ENCODE measurements at places on chromosomes 2 and 18.
A peak's percentile ranks its signal among the peaks of the same experiment; 100 is the strongest.

GRCh38 chr2:46390901-46391395 lies 88.4 kb upstream of the TMEM247 start:
- DNase-seq, result no peak

DNA sequence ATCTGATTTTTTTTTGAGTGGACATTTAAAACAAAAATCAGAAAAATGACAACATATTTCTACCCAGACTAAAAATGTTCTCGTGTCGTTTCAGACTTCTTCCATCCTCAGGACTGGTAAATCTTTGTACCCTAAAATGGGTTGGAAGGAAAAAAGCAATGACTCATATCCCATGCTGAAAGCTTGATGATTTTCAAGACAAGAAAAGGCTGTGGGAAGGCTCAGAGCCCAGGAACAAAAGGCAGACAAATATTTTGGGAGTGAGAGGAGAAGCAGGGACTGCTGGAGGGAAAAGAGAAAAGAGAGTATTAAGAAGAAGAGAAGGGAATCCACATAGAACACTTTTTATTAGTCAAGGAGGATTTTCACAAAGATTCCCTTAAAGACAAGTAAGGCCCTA lies 77.1 kb upstream of the CTAGE1 start:
- no peak for DNase-seq

DNA sequence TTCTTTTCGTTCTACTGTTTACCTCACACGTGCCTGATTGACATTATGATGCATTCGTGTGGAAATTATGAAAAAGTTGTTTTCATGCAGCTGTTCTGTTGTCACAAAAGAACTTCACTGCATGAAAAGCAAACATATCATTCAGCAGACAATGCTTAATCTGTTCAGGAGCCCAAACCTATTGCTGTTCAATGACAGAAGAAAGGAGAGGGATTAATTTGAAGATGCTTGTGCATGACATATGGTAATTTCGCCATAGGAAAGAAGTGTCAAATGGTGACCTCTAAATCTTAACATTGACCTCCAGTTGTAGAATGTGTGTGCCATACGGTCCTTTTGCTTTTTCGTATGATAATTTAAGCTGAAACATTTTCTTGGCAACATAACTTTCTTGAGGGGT lies 124.5 kb downstream of the WDR7 start:
- peak; percentile 60 for DNase-seq

DNA sequence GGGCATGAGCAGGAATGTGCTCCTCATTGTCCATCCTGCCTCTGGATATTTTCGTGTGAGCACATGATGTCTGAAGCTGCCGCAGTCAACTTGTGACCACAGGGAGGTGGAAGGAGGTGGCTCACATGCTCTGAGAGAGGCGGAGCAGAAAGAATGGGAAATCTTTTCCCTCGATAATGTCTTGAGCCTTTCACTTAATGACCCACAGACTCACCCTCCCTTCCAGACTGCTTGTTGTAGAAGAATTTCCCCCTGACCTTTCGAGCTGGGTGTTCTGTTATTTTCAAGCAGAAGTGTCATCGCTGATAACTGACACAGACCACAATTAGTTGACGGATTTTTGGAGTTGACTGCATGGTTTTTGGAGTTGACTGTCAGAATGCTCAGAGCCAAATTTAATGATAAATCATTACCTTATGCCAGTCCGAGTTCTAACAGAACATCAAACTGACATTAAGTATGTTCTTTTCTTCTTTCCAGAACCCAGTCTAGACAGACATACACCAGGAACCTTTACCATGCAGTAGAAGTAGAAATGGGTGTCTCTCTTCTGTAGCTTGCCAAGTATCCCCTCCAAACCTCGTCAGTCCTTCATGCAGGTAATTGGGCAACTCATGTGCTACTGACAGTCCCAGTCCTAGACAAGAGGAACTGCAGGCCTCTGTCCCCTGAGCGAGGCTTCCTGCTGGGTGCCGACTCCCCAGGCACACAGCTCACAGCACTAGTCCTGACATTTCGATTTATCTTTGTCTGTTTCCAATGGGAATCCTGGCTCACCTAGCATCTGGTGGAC lies 29.4 kb upstream of the RTTN start:
- DNase-seq, result no peak

- DNase-seq, result peak; percentile 74
Measured at GRCh38 chr2:86807468-86808275, 17.0 kb upstream of the CD8A start.

GRCh38 chr2:209694748-209695147 lies 76.9 kb upstream of the UNC80 start:
- no peak for DNase-seq

- no peak for DNase-seq
Measured at GRCh38 chr2:106159866-106160785, 34.0 kb downstream of the UXS1 start.

DNA sequence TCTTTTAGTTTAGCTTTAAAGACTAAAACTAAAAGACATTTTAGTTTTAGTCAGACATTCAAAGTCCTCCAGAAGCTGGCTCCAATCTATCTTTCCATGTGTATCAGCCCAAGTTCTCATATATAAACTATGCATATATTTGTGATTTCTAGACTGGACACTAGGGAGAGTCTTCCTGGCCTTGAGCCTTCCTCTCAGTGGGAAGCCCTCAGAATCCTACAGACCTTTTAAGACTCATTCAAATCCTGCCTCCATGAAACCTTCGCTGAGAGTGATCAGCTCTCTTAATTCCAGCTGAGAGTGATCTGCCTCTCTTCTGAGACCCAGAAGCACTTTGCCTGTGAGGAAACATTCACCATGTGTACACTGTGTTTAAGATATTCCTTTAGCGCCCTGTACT lies 452.7 kb downstream of the TGIF1 start:
- DNase-seq, result no peak

DNA sequence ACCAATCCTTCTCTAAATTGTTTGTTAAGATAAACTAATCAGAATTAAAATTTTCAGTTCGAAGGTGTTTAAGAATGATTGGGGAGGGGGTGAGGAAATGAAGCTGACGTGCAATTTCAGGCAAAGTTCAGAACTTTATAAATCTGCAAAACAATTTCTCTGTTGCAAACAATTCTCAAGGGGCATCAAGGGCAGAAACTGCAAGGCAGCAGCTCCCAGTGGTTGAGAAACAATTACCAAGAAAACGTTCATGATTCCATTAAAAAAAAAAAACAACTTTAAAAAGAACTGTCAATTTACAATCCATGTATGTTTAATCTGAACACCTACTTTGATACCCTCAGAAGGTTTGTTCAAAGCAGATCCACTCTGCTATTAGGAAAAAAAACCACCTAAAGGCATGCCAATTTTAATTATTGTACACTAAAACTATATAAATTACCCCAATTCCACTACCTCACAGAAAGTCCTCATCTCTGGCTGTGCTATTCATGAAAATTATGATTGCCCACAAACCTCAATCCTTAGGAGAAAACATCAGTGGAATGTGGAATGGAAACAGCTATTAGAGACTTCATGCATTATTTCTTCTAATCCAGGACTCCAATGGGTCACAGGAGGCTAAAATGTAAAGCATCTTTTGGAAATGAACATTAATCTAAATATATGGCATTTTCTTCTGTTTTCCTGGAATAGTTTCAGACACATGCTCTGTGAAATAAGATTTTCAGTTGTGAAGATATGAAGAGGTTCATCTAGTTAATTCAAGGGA lies 119.9 kb upstream of the ACVR1C start:
- no peak for DNase-seq

- DNase-seq, result no peak
Measured at GRCh38 chr2:189545418-189545817, 35.2 kb downstream of the SLC40A1 start.

Data from COR-L47 (cell line).